ENCODE measurements at places on chromosomes 5 and 9. TPM values are rescaled to one million over a fixed set of nuclear protein-coding genes. Genes with fewer than 3 reads are reported as not detected.

Gene SLC34A1
- 0.07 TPM for total RNA-seq

Gene ACOT12
- not detected for total RNA-seq

Gene LCN12
- total RNA-seq = 0.55 TPM

Gene TRIM7
- 28.1 TPM for total RNA-seq

DNA sequence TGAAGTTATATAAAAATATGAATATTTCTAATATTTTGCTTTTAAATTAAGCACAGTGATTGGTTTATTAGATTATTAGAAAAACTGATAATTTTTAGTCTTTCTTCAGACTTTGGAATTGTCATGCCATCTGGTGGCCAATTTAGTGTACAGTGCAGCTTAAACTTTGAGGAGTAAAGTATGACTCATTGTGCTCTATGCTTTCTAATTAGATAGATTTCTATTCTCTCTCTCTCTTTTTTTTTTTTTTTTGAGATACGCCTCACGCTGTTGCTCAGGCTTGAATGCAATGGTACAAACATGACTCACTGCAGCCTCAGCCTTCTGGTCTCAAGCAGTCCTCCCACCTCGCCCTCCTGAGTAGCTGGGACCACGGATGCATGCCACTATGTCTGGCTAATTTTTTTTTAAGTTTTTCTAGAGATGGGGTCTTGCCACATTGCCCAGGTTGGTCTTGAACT lies 42.1 kb upstream of the GPR21 start:
- H3K36me3 ChIP-seq = peaks cover 11% of the 10 kb centered on the region
- H3K4me1 ChIP-seq = no peaks in the 10 kb centered on the region
- no peak overlapping the region for H3K4me3 ChIP-seq
- no peak overlapping the region for H3K27ac ChIP-seq
- no peaks in the 10 kb centered on the region for H3K27me3 ChIP-seq
- peak; percentile 66 for DNase-seq

DNA sequence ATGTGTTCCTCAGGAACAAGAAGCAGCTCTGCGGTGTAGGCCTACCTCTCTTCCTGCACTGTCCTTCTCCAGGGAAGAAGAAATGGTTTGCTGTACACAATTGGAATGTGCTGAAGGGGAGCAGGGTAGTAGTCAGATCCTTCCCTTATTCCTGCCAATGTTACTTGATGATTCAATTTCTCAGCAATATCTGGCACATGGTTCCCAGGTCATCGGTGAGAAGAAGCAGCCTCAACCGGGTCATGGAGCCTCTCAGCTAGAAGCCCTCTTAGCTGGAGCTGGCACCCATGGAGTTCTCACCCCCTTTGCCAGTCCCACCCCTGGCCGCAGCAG lies 36.9 kb downstream of the ACTBL2 start:
- no peak overlapping the region for H3K27ac ChIP-seq
- H3K4me1 ChIP-seq = peaks cover 10% of the 10 kb centered on the region
- H3K4me3 ChIP-seq = no peak overlapping the region
- no peaks in the 10 kb centered on the region for H3K36me3 ChIP-seq

DNA sequence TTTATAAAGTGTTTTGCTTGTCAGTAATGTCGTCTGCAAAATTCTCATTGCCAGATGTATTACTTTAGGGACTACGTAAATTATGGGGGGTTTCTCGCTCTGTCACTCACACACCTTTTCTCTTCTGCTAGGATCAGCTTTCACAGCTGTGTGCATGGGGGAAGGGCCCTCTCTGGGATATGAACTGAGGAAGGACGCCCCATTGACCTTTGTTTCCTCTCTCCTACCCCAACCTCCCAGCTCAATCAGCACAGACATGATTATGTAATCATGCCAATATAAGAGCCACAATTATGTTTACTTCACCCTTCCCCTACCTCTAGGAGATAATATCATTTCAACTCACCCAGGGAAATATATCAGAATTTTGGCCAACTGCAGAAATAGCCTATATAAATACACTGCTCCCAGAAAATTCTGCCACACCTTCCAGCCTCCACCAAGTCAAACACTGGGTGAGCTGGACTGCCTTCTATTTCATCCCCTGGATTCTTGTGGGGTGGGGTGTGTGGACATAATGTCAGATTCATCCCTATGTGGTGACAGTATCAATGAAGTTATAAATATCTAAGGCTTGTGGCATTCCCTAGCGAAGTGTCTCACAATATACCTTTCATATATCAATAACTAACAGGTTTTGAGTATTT lies 12.6 kb upstream of the SEMA5A start:
- no peaks in the 10 kb centered on the region for H3K36me3 ChIP-seq
- peak overlapping the region; percentile 79 for H3K27ac ChIP-seq
- peak; percentile 95 for DNase-seq
- H3K27me3 ChIP-seq = no peaks in the 10 kb centered on the region
- H3K4me3 ChIP-seq = peak overlapping the region; percentile 9

GRCh38 chr5:111472579-111472978 lies 39.8 kb downstream of the STARD4 start:
- H3K27me3 ChIP-seq = peaks cover 9% of the 10 kb centered on the region
- no peak overlapping the region for H3K4me3 ChIP-seq
- H3K27ac ChIP-seq = no peak overlapping the region

DNA sequence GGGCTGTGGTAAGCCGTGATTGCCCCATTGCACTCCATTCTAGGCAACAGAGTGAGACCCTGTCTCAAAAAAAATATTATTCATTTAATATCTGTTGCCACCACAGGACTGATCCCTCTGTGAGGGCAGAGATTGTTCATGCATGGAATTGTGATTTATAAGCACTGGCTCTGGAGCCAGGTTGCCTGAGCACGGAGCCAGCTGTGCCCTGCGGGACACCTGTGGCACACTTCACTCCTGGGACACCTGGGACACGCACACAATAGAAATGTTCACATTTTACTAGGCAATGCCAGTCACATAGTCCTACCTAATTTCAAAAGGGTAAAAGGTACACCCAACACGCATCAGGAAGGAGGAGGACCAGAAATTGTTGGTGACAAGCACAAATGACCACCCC lies 83.0 kb upstream of the GABRP start:
- no peaks in the 10 kb centered on the region for H3K4me1 ChIP-seq
- peaks cover 51% of the 10 kb centered on the region for H3K27me3 ChIP-seq
- no peak for DNase-seq
